ENCODE measurements at places on chromosomes 4 and X. TPM values are rescaled to one million over a fixed set of nuclear protein-coding genes. Genes with fewer than 3 reads are reported as not detected.
A peak's percentile ranks its signal among the peaks of the same experiment; 100 is the strongest.

MAGEB6B gene
- not detected for total RNA-seq

GRCh38 chr4:42768125-42768748 is 111.3 kb upstream of the ATP8A1 start:
- no peak for DNase-seq

- DNase-seq, result no peak
Observed at GRCh38 chr4:186169945-186170802, 21.2 kb upstream of the CYP4V2 start.

DNA sequence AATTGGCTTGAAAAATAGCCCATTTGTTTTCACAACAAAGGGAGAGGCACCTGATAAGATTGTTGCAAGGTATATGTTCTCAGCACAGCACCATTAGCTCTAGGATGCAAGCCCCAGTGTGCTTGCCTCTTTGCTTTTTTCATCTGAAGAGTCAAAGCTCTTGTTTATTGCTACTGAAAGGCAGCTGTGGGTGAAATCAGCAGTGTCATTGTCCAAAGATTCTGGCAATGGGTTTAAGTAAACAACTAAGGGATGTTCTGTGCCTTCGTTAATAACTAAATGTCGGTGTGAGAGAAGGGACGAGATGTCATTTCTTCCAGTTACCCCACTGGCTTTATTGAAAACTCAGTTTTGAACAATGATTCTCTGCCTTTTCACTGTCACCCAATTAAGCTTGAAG is 567.7 kb downstream of the KCNIP4 start:
- no peak for DNase-seq

GRCh38 chrX:153063315-153063714 is 7.0 kb downstream of the PNMA3 start:
- DNase-seq, result no peak

GRCh38 chrX:65994519-65995506 is 45.1 kb downstream of the VSIG4 start:
- DNase-seq, result no peak

DNA sequence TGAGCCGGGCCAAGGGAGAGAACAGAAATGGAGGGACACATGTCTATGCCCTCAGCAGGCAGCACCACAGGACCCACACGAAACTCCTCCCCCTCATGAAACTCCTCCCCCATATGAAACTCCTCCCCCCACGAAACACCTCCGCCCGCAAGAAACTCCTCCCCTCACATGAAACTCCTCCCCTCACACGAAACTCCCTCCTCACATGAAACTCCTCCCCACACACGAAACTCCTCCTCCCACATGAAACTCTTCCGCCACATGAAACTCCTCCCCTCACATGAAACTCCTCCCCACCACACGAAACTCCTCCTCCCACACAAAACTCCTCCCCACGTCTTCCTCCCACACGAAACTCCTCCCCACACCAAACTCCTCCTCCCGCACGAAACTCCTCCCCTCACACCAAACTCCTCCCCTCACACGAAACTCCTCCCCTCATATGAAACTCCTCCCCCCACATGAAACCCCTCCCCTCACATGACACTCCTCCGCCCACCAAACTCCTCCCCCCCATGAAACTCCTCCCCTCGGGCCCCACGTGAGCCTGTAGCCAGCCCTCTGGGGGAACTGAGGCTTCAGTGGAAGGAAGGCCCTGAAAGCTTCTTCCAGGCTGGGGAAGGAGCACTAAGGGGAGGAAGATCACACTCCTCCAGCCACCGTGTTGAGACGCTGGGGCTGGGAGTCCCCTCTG is 15.2 kb downstream of the ADRA2C start:
- peak; percentile 10 for DNase-seq

- no peak for DNase-seq
Observed at GRCh38 chr4:27467351-27467750, 606.7 kb downstream of the STIM2 start.

GRCh38 chr4:67565284-67565683 is 6.8 kb downstream of the STAP1 start:
- DNase-seq, result no peak

DNA sequence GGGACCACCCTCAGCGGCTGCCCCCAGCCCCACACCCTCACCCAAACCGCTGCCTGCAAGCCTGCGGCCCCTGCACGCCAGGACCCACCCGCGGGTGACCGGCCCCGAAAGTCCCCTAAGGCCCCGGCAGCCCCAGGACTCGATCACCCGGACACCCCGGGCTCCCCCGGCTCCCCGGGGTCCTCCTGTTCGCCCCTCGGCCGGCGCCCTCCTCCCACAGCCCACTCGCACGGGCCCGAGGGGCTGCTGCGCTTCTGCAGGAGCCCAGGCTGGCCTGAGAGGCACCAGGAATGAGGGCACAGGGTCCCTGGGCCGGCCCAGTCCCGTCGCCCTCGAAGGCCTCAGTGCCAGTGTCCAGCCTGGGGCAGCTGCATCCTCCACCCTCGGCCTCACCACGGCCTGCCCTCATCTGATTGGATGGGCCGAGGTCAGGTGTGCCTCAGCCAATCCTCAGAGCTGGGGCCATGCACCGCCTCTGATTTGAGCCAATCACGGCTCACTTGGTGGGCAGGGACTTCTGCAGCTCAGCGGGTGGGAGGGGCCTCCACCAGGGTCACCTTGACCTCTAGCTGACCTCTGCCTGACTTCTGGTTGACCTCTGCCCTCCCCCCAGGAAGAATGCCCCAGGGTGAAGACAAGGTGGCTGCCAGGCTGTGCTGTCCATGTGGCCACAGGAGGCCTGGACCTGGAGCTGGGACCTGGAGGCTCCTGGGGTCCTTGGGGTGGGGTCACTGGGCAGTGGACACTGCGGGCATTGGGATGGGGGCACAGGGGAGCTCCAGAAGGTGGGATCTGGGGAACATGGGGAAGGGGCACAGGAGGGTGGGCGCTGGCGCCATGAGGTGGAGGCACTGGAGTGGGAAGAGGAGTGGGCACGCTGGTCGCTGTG is 97.6 kb upstream of the NKX1-1 start:
- DNase-seq, result no peak
